Activated CD4-positive, alpha-beta T cell treated with anti-CD3 and anti-CD28 coated beads, Interleukin-2, amount 10 ng/mL, durations not matched to agents 7 days and 5 days (primary cell): ENCODE measurements at places on chromosomes 1 and 21.

- no peak for DNase-seq
Measured at GRCh38 chr1:98086156-98086555, 165.3 kb upstream of the DPYD start.

DNA sequence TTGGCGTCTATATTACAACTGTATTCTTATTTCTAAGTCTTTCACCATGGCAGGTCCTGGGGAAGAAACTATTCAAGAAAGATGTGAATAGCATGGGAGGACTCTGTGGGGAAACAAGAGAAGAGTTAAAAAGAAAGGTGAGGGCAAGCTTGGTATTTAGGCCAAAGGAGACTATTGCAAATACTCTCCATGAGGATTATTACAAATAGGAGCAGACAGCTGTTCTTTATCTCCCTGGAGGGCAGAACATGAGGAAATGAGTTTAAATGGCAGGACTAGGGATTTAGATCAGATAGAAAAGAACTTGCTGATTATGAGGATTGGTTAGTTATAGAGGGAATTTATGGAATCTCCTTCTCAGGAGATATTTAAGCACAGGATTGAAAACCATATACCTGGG is 186.8 kb downstream of the CDC7 start:
- no peak for DNase-seq

DNA sequence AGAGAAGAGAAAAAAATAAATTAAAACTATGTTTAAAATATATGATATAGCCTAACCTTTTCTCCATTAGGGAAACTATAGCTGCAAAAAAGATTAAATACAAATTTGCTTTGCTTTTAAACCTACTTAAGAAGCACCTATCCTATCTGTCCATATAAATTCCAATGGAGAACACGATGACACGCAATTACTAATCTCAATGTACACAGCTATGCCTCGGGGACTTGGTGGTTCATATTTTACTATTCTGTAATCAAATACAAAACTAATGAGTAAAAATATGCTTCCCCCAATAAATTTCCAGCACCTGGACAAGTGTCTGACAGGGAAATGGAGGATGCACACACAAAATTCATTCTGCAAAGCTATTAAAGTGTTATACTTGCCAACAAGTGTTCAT is 386.4 kb downstream of the LMO4 start:
- DNase-seq: no peak

DNA sequence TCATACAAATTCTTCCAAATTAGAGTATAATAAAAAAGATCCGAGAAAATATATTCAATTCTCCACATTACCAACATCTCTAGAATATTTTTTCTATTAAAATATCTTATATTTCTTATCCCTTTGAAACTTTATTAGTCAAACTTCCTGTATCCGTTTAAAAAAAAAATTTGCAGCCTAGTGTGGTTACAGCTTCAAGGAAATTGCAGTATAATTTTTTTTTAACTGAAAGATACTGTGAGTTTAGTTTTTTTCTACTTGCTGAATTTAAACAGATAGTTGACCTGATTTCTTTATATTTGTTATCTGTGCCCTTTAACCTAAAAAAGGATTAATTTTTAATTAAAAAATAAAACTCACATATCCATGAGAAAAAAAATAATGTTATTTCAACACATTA is 1.5 kb downstream of the RGS18 start:
- no peak for DNase-seq

DNA sequence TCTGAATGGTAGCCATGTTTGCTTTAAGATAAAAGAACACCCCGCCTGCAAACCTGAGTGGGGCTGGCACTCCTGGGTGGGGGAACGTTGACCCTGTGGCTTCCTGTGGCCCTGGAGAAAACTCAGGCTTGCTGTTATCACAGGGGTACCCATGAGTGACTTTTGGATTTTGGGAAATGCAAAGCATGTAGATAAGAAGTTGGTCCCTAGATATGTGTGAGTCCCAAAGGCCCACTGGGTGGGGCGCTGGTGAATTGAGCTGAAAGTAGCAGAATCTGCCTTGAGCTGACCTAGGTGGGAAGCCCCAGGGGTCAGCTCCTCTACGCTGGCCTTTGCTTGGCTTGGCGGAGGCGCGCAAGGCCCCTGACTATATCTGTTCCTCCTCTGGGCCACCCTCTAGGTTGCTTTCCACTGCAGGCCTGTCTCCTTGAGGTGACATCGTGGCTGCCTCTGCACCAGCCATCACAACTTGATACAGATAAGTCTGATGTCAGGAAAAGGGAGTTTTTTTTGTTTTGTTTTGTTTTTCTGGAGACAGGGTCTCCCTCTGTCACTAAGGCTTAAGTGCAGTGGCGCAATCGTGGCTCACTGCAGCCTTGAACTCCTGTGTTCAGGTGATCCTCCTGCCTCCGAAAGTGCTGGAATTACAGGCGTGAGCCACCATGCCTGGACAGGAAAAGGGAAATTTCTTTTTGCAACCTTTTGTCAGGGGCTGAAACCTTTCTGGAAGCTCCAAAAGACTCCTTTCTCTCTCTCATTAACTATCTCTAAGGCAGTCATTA is 72.2 kb downstream of the AGPAT3 start:
- DNase-seq: no peak

GRCh38 chr1:181100015-181100905 is 11.8 kb downstream of the IER5 start:
- DNase-seq: no peak

GRCh38 chr1:12035312-12035711 is 16.0 kb downstream of the MIIP start:
- DNase-seq: no peak

- no peak for DNase-seq
Measured at GRCh38 chr1:20470194-20470593, 15.8 kb downstream of the CAMK2N1 start.

GRCh38 chr1:241357366-241358340 is 648 bp upstream of the RGS7 start:
- DNase-seq: no peak

DNA sequence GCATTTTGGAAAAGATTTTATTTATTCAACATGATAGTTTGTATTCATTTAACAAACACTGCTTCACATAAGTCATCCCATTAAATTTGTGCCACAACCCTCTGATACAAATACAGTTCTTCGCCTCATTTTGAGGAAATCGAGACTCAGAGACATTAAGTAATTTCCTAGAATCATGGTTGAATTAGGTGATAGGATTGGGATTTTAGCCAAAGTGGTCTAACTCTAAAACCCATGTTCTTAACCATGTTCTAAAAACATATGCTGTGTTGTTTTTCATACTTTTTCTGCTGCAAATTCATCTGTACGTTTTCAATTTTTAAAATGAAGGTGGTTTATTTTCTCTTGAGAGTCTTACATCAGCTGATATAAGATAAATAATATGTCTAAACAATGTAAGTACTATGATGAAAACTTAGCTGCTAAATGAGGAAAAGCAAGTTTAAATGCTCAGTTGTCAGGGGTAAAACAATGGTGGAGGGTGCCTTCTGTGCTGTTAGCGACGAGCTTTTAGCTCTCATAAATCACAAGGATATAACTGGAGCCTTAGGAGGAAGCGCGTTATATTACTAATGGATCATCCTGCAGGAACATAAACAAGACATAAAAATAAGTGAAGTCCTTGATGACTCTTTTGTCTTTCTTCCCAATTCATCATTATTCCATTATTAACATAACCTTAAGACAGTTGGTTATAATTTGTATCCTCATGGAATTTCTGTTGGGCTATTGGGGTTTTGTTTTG is 97.7 kb downstream of the CACHD1 start:
- no peak for DNase-seq
